ENCODE measurements at places on chromosomes 7 and 10.

GRCh38 chr7:51070151-51070550 is 246.5 kb downstream of the COBL start:
- no peak for DNase-seq

GRCh38 chr10:59793919-59794318 is 40.7 kb upstream of the MRLN start:
- DNase-seq = no peak

- no peak for DNase-seq
Observed at GRCh38 chr10:124605856-124606812, 138.0 kb downstream of the FAM53B start.

DNA sequence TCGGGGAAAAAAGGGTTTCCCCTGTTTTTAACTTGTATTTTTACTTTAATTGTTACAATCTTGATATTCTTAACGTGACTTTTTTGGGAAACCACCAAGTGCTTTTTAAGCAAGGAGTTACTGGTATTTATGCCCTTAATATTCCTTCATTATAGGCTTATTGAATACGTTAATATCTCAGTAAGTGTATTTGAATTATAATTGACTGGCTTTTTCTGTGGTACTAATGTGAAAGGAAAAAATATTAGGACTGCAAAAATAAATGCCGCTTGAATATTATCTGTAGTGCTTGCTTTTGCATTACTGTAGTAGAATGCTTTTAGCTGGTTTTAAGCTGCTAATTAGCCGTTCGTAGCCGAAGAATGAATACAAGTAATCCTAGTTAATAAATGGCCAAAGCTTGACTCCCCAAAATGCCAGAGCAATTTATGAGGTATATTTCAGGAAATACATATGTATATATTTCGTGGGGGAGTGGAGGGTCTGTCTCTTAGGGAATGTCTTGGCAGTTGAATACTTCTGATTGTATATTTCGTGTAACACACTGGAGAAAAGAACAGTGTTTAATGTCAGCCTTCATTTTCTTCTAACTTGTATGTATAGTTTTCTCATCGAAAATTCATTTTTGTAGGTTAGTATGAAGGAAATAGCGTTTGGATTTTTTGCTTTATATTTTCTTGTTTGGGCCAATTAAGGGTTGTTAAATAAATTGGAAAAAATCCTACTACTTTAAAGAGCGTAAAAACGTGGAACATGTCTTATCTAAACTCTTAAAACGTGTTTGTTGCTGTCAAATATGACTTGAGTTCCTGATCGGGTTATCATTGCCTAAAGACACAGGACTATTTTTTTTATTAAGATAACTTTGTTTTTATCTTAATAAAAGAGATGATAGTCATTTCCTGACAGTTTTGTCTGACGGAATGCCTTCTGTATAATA is 1.5 kb downstream of the PDCD4 start:
- no peak for DNase-seq

GRCh38 chr7:156778201-156778600 is 114.8 kb downstream of the LMBR1 start:
- DNase-seq = no peak

DNA sequence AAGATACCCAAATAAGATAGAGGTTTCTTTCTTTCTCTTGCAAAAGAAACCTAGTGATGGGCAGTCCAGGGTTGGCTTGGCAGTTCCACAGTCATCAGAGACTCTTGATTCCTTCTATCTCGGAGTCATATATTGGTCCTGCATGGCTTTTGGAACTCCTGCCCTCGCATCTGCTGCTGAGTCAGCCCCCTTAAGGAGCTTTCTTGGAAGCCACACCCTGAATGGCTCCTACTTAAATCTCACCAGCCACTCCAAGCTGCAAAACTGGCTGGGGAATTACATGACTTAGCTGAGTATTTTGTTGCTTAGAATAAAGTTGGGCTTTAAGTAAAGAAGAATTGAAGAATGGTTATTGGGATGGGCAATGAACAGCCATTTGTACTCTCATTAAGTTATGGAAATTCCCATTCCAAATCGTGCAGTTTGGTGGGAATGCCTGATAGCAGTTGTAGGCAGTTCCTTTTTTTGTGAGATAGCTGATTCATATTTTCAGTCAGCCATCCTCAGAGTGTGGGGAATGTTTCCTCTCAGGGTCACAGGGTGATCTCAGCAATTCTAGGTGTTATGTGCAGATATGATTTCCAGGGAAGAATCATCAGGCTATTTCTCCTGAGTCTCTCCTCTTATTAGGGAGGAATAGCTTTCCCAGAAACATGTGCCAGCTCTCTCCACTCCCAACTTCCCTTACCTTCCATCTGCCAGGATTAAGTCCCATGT is 209.9 kb downstream of the BBS9 start:
- DNase-seq = no peak

- DNase-seq = no peak
Observed at GRCh38 chr10:131047501-131047900, 264.0 kb downstream of the TCERG1L start.

DNA sequence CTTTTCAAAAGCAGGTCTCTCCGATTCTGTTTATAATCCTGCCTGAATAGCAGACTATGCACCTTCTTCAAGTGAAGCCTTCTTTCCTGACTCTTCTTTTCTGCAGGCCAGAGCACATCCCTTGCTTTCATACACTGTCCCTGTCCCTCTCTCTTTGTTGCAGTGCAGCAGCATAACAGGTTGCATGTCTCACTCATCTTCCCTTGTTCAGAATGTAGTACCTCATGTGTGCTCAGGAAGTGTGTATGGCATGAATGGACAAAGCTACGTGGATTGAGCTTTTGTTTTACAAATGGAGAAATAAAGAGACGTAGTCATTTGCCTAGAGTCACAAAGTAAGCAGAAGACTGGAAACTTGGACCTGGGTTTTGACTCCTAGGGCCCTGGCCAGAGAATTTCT is 68.0 kb downstream of the PTPRZ1 start:
- no peak for DNase-seq

DNA sequence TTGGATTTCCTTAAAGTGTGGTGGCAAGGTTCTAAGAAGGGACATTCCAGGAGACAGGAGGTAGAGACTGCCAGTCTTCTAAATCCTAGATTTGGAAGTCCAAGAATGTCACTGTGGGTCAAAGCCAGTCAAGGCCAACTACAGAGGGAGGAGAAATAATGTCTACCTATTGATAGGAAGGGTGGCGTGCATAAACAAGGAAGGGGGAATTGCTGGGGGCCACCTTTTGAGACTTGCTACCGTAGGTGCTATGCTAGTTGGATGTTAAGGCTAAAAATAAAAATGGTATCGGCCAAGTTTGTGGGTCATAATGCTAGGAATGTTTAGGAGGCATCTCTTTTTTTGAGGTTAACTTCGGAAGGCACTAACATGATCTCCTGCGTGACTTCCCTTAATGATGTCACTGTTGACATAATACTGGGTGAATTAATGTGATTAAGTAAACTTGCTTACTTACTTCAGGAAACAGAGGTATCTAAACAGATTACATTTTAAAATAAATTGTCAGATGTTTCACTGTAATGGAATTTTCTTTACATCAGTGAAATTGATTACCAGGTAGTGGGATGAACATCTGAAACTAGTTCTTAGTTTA is 4.8 kb downstream of the BTRC start:
- DNase-seq = no peak

GRCh38 chr7:117072620-117073118 is 119.4 kb downstream of the ST7 start:
- DNase-seq = no peak

DNA sequence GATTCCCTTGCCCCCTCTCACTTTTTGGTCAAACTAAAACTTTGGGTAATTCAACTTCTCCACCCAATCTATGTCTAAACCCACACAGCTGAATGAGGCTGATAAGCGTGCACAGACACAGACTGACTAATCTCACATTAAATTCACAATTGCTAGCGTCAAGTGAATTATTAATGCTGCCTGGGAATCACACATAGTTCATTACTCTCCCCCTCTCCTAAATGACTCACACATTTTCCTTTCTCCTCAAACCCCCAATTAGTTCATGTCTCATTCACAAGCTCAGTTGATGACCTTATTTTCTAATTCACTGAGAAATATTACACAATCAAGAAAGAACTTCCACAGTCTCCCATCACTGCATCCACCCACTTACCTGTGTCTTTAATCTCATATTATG is 14.5 kb downstream of the KLF14 start:
- DNase-seq = no peak

GRCh38 chr10:88893611-88894010 is 13.6 kb downstream of the STAMBPL1 start:
- DNase-seq = no peak

DNA sequence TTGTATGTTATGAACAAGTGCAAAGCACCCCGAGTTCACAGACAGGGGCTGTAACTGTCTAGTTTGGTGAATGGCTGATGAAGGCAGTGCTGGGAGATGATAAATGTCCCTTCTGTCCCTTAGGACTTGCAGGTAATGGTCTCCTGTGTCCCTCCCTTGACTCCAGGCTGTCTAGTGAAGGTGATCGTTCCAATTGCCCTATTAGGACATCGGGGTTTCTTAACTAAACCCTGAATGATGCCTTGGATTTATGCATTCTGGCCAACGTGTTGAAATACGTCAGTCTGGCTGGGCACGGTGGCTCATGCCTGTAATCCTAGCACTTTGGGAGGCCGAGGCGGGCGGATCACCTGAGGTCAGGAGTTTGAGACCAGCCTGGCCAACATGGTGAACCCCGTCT is 69.4 kb downstream of the PFKFB3 start:
- no peak for DNase-seq

GRCh38 chr7:108875139-108875538 is 305.5 kb downstream of the DNAJB9 start:
- no peak for DNase-seq

DNA sequence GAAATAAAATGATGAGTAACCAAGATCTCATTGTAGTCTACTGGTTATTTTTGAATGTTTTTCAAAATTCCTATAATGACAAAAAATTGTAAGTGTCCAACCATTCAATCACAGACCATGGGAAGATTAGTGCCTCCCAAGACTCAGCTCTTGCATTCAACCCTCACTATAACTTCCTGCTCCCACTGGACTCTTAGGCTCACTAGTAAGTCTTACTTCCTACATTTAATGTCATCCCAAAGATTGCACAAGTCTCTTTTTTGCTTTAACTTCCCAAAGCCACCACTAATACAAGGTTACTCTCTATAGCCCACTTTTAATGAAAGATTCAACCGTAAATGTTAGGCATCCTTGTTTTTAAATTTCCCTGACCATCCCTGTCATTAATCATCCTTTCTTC is 111.9 kb upstream of the NRBF2 start:
- no peak for DNase-seq

DNA sequence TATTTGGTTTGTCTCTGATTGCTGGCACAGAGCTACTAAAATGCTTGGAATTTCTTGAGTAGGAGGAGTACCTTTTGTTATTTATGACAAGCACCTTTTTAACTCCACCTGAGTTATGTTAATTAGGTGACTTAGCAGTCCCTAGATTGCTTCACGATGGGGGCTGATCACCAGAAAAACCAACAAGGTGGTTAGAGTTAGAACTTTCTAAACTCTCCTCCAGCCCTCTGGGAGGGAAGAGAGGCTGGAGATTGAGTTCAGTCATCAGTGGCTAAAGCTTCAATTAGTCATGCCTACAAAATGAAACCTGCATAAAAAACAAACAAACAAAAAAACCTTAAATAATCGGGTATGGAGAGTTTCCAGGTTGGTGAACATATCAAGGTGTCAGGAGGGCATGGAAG is 23.6 kb upstream of the ING3 start:
- DNase-seq = no peak

GRCh38 chr7:157476201-157476600 is 139.4 kb downstream of the DNAJB6 start:
- DNase-seq = no peak

- DNase-seq = no peak
Observed at GRCh38 chr10:126736727-126737126, 66.2 kb upstream of the C10orf90 start.

GRCh38 chr10:80664071-80664680 is 126.5 kb downstream of the SH2D4B start:
- DNase-seq = peak; percentile 52

GRCh38 chr10:89134963-89135362 is 72.2 kb downstream of the CH25H start:
- DNase-seq = no peak

Data from Panc1 (cell line).